ENCODE measurements at places on chromosomes 7 and 10. TPM values are rescaled to one million over a fixed set of nuclear protein-coding genes. Genes with fewer than 3 reads are reported as not detected.

The TFEC gene
- not detected for total RNA-seq

DNA sequence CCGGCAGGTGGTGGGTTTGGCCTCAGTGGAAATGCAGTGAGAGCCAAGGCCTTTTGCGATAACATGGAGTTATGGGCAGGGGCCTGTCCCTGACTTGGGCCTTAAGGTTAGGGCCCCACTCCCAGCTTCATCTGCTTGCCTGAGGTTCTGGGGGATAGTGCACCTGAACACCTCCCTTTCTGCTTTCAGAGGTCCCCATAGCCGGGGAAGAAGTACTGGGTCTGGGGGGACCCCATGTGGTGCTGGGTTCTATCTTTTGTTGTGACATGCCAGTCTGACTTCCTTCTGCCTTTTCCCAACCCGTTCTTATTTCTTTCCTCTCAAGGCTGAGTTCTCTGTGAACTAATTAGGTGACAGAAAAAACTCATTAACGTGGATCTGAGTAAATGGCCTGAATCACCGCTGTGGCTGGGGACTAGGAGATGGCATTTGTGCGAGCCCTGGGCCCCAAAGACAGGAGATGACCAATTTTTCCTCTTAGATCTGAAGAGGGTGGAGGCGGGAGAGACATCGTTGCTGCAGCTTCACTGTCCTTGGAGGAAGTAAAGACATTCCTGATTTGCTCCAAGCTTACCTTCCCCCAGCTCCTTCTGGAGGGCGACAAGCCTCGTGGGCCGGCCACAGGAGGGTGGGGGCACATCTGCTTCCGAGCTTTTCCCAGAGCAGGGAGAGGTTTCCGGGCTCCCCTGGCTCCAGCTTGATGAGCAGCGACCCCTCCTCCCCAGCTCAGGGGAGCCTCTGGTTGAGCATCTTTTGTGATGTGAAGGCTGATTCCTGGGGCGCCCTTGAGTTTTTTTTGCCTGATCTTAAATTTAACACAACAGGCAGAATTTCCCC lies 2.0 kb downstream of the AGAP3 start:
- DNase-seq: no peak

- no peak for DNase-seq
Measured at GRCh38 chr7:33870120-33870519, 35.2 kb upstream of the BMPER start.

DNA sequence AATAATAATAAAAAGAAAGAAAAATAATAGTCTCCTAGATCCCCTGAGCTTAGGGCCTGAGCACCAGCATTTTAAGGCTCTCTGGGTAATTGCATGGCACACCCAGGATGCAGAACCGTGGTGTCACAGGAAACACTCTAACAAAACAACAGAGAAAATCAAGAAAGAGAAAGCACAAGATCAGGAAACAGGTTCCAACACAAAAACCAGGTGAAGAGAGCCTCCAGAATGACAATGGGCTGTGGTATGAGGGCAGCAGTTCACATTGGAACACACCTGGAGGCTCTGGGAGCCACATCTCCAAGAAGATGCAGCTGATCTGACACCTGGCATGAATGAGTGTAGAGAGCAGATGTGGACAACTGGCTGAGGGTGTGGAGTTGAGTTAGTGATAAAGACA lies 7.1 kb downstream of the MMRN2 start:
- peak; percentile 27 for DNase-seq

The AEBP1 gene
- total RNA-seq: 49.1 TPM

The C10orf62 gene
- 0.31 TPM for total RNA-seq

DNA sequence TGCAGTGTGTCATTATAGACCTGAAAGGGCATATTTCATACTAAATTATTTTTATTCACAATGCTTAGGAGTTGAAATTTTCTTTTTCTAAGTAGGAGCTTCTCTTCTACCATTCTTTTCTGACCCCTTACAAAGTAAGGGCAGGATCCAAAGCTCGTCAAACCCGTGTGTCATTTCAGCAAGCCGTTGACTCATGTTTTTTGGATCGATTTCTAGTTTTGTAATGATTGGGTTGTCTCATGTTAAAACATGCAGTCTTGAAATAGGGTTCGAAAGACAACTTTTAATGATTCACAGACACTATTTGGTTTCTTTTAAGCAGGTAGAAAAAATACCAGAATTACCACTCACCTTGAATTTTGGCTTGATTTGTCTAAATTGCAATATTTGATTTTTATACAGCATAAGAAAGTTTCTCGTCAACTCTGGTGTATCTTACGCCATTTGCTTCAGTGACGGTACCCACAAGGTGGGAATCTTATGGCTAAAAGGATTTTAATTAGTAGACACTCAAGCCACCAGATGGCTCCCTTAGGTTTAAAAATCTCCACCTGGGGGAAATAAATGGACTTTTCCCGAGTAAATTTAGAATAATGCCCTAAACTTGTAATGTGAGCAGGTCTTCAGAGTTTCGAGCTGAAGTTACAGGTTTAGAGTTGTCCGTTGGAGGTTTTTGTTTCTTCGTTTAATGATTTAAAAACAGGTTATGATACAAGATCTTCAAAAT lies 283.4 kb downstream of the CCDC3 start:
- DNase-seq: no peak

- no peak for DNase-seq
Measured at GRCh38 chr10:112946649-112947048, 3.4 kb upstream of the TCF7L2 start.

The IFIT1 gene
- 1.2 TPM for total RNA-seq

GRCh38 chr7:44235582-44236332 lies 35.0 kb downstream of the YKT6 start:
- no peak for DNase-seq

All from H9 (cell line).